ENCODE measurements at places on chromosomes 3 and 15.

GRCh38 chr3:10833855-10834414 lies 17.9 kb downstream of the SLC6A11 start:
- no peak for DNase-seq

DNA sequence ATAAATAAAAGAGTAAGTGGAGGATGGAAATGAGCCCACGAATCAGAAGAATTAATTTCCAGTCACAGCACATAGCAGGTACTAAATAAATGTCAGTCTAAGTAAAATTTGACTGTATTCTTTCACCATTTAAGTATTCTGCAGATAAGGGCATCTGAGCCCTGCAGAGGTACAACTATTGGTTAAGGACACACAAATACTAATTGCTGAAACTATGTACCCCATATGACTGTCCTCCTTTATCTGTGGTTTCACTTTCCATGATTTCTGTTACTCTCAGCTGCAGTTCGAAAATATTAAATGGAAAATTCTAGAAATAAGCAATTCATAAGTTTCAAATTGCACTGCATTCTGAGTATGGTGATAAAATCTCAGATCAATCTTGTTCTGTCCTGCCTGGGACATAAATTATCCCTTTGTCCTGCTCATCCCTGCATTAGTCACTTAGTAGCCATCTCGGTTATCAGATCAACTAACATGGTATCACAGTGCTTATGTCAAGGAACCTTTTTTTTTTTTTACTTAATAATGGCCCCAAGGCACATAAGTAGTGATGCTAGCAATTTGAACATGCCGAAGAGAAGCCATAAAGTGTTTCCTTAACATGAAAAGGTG lies 95.1 kb downstream of the LSAMP start:
- DNase-seq: no peak

- DNase-seq: no peak
Observed at GRCh38 chr3:10516544-10517452, 11.4 kb upstream of the ATP2B2 start.

- DNase-seq: no peak
Observed at GRCh38 chr15:93899817-93900216, 331.5 kb upstream of the MCTP2 start.

All from HCT116 (cell line).